NCI-H1436 (cell line): ENCODE measurements at places on chromosomes 3 and 15.

DNA sequence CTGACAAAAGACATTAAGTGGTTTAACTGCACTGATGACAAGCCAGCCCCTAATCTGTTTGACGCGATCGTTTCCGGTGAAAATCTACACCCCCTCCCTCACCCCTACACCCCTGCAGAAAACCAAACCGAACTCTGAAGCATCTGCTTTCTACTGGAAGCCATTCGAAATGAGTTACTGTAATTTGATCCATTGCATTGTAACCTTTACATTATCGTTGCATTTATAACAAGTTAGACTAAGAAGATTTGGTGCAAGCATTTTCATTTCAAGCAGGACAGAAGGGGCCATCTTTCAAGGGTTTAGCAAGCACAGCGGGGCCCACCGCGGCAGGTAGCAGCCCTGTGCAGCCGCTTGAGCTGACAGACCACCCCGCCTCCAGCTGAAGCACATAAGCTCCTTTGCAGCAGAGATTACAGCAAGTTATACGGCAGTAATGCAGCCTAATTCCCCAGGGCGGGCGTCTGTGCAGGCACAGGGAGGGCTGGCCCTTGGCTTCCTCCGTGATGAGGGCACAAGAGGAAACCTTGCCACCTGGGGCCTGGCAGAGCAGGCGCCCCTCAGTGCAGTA, 79.3 kb downstream of the CHSY1 start:
- DNase-seq, result peak; percentile 25

GRCh38 chr3:79258479-79258878, 509.3 kb downstream of the ROBO1 start:
- no peak for DNase-seq

DNA sequence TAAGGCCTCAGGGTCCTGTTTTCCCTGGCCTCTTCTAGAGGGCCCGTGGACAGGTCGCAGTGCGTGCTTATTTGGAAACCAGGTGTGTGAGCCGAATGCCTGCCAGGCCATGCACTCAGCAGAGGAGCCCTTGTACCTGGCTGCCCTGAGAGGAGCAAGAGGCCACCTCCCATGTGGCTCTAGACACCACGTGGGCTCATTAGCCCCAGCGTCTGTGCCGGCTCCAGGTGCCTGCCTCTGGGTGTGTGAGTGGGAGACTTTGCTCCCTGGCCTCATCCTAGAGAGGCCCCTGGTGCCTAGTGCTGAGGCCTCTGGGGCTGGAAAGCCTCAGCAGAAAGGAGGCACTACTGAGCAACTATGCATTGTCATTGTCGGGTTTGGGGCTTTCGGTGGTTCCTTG, 50.4 kb downstream of the KLF13 start:
- no peak for DNase-seq

DNA sequence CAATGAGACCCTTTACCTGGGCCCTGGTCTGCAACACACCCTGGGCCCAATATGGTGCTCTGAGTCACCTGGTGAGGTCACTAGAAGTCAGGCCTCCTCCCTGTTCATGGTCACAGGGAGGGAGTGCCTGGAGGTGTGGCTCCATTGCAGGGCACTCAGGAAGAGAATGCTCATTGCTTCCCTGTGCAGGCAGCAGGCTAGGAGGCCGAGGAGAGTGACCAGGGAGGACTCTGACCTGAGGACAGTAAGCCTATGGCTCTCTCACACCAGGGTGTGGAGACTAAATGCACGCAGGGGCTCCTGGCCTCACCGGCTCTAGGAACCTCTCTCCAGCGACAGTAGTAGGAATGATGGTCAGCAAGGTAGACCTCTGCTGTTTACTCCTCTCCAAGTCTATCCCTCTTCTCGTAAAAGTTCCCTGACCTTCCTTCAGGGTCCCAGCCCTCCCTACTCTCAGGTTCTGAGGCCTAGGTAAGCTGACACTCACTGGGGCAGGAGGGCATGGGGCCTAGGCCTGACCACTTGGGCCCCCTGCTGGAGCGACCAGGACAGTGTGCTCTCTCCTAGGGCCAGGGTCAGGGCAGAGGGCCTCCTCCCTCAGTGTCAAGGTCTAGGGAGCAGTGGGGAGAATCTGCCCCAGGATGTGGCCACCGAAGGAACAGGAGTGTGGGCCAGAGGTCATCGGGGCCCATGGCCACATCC, 9.6 kb upstream of the SLCO2A1 start:
- no peak for DNase-seq

GRCh38 chr3:180199417-180199995, 162.8 kb upstream of the PEX5L start:
- DNase-seq, result peak; percentile 13

GRCh38 chr3:197305854-197306253, 7.4 kb upstream of the DLG1 start:
- DNase-seq, result no peak

DNA sequence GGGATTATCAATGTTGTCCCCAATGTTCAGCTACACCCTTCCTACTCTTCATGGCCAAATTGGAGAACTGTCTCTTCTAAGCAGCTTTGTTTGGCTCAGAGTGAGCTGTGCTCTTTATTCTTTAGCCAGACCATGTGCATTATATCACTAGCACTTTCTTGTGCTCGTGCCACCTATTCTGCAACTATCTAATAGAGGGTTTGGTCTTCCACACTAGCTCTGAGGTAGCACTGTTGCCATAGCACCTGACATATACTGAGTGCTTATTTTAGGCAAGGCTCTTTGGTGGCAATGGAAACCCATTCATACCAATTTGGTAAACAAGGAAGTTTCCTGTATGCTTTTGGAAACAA, 394.3 kb upstream of the C2CD4B start:
- no peak for DNase-seq

DNA sequence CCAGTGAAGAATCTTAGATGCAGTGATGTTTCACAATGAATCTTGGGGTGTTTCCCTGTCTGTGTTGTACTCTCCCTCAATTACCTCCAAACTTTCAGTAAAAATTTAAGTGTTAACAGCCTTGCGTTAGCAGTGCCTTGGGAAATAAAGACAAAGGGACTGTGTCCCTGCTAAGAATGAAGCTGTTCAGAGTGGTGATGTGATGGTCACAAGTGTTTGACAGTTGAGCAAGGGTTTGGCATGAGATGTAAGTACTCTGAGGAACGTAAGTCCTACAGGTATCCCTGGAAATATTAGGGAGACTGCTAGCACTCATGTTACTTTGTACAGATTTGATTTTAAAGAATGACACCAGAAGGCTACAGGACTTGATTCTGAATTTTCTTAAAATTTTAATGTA, 304.3 kb upstream of the DPH6 start:
- no peak for DNase-seq

GRCh38 chr3:158794936-158795518, 6.8 kb upstream of the MFSD1 start:
- DNase-seq, result peak; percentile 2

- no peak for DNase-seq
Observed at GRCh38 chr15:36811903-36812302, 232.5 kb downstream of the CDIN1 start.

- no peak for DNase-seq
Observed at GRCh38 chr3:15782429-15782828, 15.3 kb downstream of the ANKRD28 start.

DNA sequence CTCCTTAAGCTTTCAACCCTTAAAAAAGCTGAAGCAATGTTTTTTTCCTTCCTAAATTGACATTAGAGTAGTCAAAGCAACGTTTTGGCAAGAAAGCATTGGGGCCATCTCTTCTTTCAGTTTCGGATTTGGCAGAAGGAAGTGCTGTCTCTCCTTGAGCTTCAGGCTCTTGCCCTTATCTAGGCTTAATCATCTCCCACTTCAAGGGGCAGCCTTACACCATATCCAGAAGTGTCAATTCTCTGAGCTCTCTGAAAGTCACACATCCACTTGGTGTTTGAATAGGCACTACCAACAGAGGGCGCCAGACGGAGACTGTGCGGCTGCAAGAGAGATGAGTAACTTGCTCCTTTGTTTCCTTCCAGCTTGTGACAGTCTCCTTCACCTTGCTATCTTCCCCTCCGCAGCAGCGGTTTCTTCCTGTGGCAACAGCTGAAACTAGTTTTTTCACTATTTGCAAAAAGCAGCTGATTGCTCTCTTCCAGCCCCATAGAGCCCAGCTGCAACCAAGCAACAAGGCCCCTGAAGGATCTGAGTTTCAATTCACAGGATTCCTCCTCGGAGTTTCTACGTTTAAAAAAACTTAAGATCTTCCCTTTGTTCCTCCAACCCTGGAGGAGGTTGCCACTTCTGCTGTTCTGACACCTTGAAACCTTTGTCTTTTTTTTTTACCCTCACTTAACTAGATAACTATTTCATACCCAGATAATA, 147.0 kb upstream of the SLCO3A1 start:
- DNase-seq, result peak; percentile 59
